Fibroblast of skin of right quadriceps (primary cell): ENCODE measurements at places on chromosomes 7 and 10.

GRCh38 chr10:49138361-49138891 lies 4.6 kb upstream of the FAM170B start:
- peak; percentile 90 for DNase-seq

GRCh38 chr10:113111260-113111659 lies 161.2 kb downstream of the TCF7L2 start:
- DNase-seq = no peak

- no peak for DNase-seq
Observed at GRCh38 chr7:112989531-112989930, 97.1 kb downstream of the GPR85 start.

GRCh38 chr7:155136619-155137243 lies 66.6 kb downstream of the HTR5A start:
- no peak for DNase-seq

DNA sequence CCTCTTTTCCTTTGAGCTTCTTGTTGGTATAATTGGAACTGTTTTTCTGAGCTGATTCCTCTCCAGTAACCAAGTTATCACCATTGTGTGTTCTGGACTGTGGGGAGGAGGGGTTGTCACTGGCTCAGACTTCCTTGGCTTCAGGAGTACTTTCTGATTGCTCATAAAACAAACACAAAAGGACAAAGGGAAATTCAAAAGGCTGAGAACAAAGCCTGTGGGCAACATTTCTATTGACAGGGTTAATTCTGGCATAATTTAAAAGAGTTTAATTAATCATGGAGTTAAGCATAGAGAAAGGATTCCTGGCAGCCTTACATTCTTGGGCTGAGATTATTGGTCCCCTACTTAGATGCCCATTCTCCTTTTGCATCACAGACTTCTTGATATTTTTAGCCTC lies 222.9 kb upstream of the KMT2E start:
- DNase-seq = no peak

- DNase-seq = no peak
Observed at GRCh38 chr10:23198940-23199767, 7.0 kb downstream of the PTF1A start.

DNA sequence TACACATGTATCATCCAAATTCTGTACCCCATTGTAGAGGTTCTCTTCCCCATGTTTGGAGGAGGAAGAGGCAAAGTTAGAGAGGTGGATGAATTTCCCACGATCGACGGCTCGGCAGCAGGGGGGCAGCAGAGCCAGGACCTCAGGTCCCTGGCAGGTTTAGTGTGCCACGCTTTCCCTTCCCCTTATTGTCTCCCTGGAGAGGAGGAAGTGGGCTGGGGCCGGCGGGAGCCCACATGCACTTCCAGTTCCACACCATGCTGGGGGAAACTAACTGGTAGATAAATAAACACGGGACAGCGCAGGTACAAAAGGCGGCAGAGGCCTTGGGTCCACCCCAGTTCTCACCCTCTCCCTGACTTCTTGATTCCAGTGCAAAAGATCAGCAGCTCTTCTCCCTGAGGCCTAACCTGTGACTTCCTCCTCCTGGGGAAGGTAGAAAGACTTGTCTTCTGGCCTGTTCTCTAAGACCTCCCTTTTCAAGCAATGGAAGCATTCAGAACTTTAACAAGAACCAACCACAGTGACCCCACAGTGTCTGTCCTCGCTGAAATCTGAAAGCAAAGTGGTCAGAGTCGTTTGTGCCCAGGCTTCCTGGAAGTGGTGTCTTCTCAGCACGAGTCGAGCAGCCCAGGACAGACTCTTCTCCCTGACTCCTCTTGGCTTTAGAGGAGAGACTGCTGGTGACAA lies 30.5 kb upstream of the SRGN start:
- no peak for DNase-seq

DNA sequence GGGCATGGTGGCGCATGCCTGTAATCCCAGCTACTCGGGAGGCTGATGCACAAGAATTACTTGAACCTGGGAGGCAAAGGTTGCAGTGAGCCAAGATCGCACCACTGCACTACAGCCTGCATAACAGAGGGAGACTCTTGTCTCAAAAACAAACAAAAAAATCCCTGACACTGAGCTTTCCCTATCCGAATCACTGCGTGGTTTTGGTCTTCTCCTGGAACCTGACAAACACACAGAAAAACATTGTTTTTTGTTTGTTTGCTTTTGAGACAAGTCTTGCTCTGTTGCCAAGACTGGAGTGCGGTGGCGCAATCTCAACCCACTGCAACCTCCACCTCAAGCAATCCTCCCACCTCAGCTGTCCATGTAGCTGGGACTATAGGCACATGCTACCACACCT lies 50.4 kb upstream of the PTPRN2 start:
- no peak for DNase-seq

- no peak for DNase-seq
Observed at GRCh38 chr10:123459371-123460091, 206.6 kb upstream of the GPR26 start.

- no peak for DNase-seq
Observed at GRCh38 chr7:37092548-37092947, 356.1 kb downstream of the ELMO1 start.

GRCh38 chr7:111210996-111211395 lies 120.1 kb downstream of the LRRN3 start:
- DNase-seq = peak; percentile 81

DNA sequence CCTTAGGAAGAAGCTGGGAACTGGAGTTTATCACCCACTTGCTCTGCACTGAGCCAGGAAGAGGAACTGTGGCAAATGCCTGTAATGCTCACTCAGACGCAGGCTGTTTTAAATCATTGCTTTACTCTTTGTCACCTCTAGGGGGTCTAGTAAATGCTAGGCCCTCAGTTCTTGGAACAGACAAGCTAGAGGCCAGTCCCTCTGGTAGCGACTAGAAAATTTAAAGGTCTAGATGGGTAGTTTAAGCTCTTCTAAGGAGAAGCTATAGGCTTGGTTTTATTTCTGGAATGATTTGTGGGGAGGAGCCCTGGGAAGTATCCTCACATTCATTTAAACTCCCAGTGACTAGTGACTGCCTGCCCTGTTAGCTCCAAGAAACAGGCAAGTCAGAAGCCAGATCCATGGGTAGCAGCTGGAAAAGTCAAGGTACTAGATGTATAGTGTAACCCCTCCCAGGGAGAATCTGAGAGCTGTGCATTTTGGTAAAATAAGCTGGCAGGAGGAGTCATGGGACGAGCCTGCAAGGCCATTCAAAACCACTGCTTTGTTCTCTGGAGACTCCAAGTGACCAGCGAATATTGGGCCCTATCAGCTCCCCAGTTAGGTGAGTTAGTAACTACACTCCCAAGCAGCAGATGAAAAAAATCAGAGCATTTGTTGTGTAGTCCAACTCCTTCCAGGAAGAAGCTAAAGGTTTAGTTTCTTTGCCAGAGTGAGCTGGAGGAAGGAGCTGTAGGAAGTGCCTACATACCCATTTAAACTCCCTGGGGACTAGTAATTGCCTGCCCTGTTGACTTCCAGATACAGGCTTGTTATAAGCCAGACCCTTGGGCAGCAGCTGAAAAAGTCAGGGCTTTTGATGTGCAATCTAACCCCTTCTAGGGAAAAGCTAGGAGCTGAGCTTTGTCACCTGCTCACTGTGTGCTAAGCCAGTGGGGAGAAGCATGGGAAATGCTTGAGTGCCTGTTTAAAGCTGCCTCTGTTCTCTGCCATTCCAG lies 68.9 kb downstream of the DYNC1I1 start:
- no peak for DNase-seq

DNA sequence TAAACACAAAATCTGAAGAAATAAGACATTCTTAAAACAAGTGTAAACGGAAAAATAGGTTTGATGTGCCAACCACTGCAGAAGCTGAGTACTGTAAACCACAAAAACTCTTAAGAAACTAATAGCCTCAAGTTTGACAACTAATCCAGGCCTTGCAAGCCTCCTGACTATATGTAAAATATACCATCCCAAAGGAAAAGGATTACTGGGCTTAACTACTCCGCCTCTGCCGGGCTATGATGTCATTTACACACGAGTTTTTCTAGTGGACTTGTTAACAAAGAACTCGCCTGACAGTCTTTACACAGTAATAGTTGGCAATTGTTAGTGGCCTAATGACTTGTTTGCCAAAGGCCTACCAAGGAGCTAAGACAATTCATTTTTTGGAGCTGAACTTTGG lies 2.1 kb downstream of the KIF5B start:
- DNase-seq = peak; percentile 54

DNA sequence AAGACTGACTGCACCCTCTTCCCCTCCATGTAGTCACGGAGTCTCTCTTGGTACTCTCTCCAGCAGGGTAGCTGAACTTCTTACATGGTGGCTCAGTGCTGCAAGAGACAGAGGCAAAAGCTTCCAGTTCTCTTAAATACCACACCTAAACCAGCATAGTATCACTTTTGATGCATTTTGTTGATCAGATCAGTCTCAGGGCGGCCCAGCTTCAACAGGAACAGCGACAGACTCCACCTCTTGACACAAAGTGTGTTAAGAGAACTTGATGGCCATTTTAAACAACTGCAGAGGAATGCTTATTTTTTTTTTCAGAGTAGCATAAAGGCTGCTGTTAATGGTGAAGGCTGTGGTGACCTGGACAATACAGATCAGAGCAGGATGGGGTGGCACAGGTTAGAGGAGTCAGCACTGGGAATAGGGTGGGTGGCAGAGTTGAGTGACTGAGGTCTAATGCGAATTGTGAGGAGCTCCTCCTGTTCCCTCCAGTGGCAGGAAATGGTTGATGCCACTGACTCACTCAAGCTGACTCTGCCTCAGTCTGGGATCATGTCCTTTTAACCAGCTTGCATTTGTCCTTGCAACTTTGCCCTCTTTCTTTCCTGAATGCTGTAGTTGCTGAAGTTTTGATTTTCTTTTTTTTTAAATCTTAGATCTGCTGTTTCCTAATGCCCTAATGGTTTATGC lies 17.3 kb downstream of the MGAM start:
- no peak for DNase-seq

GRCh38 chr7:68839014-68839413 lies 759.3 kb upstream of the AUTS2 start:
- no peak for DNase-seq

DNA sequence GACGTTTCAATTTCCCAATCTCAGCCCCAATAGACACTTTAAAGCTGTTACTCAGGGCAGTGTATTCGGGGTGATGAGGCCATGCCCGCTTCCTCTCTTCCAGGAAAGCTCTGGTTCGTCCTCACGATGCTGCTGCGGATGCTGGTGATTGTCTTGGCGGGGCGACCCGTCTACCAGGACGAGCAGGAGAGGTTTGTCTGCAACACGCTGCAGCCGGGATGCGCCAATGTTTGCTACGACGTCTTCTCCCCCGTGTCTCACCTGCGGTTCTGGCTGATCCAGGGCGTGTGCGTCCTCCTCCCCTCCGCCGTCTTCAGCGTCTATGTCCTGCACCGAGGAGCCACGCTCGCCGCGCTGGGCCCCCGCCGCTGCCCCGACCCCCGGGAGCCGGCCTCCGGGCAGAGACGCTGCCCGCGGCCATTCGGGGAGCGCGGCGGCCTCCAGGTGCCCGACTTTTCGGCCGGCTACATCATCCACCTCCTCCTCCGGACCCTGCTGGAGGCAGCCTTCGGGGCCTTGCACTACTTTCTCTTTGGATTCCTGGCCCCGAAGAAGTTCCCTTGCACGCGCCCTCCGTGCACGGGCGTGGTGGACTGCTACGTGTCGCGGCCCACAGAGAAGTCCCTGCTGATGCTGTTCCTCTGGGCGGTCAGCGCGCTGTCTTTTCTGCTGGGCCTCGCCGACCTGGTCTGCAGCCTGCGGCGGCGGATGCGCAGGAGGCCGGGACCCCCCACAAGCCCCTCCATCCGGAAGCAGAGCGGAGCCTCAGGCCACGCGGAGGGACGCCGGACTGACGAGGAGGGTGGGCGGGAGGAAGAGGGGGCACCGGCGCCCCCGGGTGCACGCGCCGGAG lies 2.6 kb downstream of the GJD4 start:
- peak; percentile 13 for DNase-seq

- DNase-seq = peak; percentile 99
Observed at GRCh38 chr10:58435297-58435985, 50.2 kb downstream of the TFAM start.

GRCh38 chr7:69994886-69995542 lies 396.7 kb downstream of the AUTS2 start:
- no peak for DNase-seq

- DNase-seq = no peak
Observed at GRCh38 chr7:122260336-122260735, 44.2 kb downstream of the FEZF1 start.

GRCh38 chr7:50681432-50682045 lies 101.2 kb downstream of the GRB10 start:
- DNase-seq = no peak

DNA sequence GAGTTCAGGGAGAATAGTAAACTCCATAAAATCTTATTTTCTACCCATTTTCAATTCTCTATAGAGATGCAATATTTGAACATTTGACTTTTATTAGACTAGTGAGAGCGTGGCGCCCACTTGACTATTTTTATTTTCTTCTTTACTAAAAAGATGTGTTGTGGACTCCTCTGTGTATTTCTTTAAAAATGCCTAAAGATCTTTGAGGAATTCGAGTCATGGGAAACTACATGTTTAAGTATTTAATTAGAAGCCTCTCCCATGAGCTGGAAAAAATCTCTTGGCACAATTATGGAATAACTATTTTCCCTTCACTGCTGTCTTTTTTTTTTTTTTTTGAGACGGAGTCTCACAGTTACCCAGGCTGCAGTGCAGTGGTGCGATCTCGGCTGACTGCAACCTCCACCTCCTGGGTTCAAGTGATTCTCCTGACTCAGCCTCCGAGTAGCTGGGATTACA lies 124.2 kb downstream of the ARHGAP12 start:
- DNase-seq = peak; percentile 48

GRCh38 chr10:95790982-95791381 lies 35.0 kb downstream of the ENTPD1 start:
- no peak for DNase-seq

DNA sequence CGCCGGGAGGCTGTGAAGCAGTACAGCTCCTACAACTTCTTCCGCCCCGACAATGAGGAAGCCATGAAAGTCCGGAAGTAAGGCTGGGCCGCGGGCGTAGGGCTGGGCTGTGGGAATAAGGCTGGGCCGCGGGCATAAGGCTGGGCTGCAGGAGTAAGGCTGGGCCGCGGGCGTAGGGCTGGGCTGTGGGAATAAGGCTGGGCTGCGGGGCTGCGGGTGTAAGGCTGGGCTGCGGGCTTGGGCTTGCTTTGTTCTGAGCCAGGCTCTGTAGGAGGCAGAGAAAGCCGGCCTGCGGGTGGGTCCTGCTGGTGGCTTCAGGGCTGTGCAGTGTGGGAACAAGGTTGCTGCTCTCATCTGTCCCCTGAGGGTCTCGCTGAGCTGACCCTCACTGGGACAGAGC lies 12.5 kb downstream of the PFKFB3 start:
- no peak for DNase-seq

DNA sequence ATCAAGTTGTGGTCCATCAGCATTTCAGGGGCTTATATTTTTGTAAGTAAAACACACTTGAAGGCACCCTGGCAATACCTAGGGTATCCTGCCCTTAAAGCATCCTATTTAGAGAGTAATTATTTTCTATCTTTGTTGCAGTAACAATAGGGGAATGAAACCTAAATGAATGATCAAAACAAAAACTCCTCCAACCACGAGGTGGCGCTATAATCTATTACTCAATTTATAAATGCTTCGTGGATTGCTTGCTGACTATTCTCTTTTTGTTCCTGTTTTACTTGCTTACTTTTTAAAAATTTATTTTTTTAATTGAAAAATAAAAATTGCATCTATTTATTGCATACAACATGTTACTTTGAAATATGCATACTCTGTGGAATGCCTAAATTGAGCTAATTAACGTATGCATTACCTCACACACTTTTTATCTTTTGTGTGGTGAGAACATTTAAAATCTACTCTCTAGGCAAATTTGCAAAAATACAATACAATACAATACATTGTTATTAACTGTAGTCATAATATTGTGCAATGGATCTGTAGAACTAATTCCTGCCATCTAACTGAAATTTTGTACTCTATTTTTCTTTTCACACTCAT lies 147.7 kb upstream of the BMPER start:
- peak; percentile 54 for DNase-seq
